Endothelial cell (in vitro differentiated cells): ENCODE measurements at places on chromosomes 1 and 21. TPM values are rescaled to one million over a fixed set of nuclear protein-coding genes. Genes with fewer than 3 reads are reported as not detected.
A peak's percentile ranks its signal among the peaks of the same experiment; 100 is the strongest.

- DNase-seq, result no peak
- no peaks in the 10 kb centered on the region for H3K36me3 ChIP-seq
- no peaks in the 10 kb centered on the region for H3K27me3 ChIP-seq
- no peak overlapping the region for H3K27ac ChIP-seq
- H3K4me1 ChIP-seq, result no peaks in the 10 kb centered on the region
- H3K4me3 ChIP-seq, result no peak overlapping the region
Measured at GRCh38 chr1:173502104-173502503, 25.0 kb downstream of the PRDX6 start.

DNA sequence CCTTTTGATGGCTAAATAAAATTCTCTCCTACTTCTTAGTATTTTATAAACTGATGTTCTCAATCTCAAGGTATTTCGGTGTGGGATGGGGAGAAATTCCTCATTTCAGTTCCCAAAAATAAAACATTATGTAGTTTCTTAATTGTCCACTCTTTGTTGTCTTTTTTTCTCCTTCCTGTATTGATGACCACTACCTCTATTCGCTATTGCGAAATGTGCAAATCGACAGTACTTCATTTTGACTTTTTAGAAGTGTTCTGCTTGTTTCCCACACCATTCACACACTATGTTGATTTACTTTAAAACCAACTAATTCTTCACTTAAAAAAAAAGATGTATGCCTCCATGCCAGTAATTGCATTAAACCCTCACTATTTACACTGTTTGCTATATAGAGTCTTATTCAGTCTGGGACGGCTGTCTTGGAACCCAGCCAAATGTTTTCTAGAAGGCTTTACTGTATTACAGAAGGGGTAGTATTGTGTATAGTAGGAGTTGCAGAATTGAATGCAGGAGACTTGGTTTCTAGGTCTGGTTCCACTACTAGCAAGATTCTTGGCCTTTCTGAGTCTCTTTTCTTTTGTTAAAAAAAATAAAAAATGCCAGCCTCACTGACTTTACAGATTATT lies 5.6 kb downstream of the RNF2 start:
- DNase-seq, result no peak
- H3K4me1 ChIP-seq, result peaks cover 44% of the 10 kb centered on the region
- no peak overlapping the region for H3K4me3 ChIP-seq
- H3K36me3 ChIP-seq, result peaks cover 9% of the 10 kb centered on the region
- H3K27me3 ChIP-seq, result no peaks in the 10 kb centered on the region
- H3K27ac ChIP-seq, result no peak overlapping the region

- H3K4me1 ChIP-seq, result no peaks in the 10 kb centered on the region
- H3K27me3 ChIP-seq, result no peaks in the 10 kb centered on the region
- H3K36me3 ChIP-seq, result no peaks in the 10 kb centered on the region
- no peak overlapping the region for H3K27ac ChIP-seq
- no peak for DNase-seq
Measured at GRCh38 chr1:86195281-86195680, 38.7 kb upstream of the COL24A1 start.

GRCh38 chr1:165542647-165543046 lies 1.2 kb upstream of the LRRC52 start:
- H3K27ac ChIP-seq, result no peak overlapping the region
- no peaks in the 10 kb centered on the region for H3K36me3 ChIP-seq
- no peak overlapping the region for H3K4me3 ChIP-seq
- no peaks in the 10 kb centered on the region for H3K4me1 ChIP-seq
- no peaks in the 10 kb centered on the region for H3K27me3 ChIP-seq

DNA sequence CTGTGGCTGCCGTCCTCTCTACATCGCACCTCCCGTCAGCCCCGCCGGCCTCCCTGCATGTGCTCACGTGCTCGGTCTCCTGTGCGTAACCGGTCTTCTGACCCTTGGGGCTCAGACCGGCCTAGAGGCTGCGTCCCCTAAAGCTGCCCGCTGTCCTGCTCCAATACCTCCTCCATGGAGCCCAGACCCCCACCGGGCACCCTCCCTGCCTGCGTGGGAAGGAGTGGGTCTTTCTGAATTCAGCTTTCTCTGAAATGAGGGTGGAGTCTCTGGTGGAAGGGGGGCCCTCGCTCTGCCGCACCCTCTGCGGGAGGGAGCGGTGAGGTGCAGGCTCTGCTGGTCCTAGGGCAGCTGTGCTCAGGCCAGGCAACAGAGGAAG lies 18.7 kb upstream of the POFUT2 start:
- no peaks in the 10 kb centered on the region for H3K36me3 ChIP-seq
- H3K27me3 ChIP-seq, result peaks cover 6% of the 10 kb centered on the region
- no peak overlapping the region for H3K27ac ChIP-seq
- H3K4me3 ChIP-seq, result no peak overlapping the region
- peaks cover 2% of the 10 kb centered on the region for H3K4me1 ChIP-seq

- peaks cover 23% of the 10 kb centered on the region for H3K4me1 ChIP-seq
- H3K4me3 ChIP-seq, result no peak overlapping the region
- peaks cover 1% of the 10 kb centered on the region for H3K27me3 ChIP-seq
- no peak overlapping the region for H3K27ac ChIP-seq
- no peak for DNase-seq
Measured at GRCh38 chr1:48495166-48495565, 23.2 kb upstream of the SPATA6 start.

DNA sequence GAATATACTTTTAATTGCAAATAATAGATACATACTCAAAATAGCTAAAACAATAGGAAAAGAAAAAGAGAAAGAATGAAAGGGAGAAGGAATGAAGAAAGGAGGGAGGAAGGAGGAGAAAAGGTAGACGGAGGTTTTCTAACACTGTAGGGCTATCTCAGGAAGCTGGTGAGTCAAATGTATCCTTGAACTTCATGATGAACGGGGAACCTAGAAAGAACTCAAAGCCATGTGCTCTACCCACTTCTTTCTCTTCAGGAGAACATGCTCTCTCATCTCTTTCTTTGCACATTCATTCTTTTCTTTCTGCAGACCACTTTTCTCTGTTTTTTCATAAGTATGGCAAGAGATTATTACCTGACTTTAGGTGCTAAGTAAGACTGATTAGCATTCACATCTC lies 37.3 kb upstream of the ZNF644 start:
- no peak for DNase-seq
- H3K36me3 ChIP-seq, result no peaks in the 10 kb centered on the region
- no peaks in the 10 kb centered on the region for H3K4me1 ChIP-seq

GRCh38 chr1:246591047-246591446 lies 24.8 kb downstream of the CNST start:
- no peak overlapping the region for H3K27ac ChIP-seq
- no peaks in the 10 kb centered on the region for H3K4me1 ChIP-seq
- no peak for DNase-seq
- peaks cover 17% of the 10 kb centered on the region for H3K36me3 ChIP-seq
- no peaks in the 10 kb centered on the region for H3K27me3 ChIP-seq
- H3K4me3 ChIP-seq, result no peak overlapping the region

DNA sequence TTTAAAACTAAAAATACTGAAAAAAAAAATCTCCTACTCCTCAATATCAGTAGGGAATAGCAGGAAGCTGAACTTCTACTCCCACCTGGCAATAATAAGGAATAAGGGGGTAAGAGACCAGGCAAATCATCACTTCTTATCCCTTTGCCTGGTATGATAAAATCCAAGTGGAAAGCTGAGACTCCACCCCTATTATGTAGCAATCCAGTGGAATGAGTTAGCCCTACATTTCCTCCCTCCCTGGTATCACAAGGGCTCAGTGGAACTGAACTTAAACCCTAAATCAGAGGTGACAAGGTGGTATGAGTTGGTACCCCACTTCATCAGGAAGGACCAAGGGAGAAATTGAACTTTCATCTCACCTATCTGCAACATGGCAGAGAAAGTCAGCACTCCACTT lies 25.7 kb downstream of the TRIM33 start:
- H3K4me3 ChIP-seq, result no peak overlapping the region
- DNase-seq, result no peak
- H3K27ac ChIP-seq, result peak overlapping the region; percentile 36
- H3K36me3 ChIP-seq, result peaks cover 5% of the 10 kb centered on the region
- H3K4me1 ChIP-seq, result peaks cover 4% of the 10 kb centered on the region

DNA sequence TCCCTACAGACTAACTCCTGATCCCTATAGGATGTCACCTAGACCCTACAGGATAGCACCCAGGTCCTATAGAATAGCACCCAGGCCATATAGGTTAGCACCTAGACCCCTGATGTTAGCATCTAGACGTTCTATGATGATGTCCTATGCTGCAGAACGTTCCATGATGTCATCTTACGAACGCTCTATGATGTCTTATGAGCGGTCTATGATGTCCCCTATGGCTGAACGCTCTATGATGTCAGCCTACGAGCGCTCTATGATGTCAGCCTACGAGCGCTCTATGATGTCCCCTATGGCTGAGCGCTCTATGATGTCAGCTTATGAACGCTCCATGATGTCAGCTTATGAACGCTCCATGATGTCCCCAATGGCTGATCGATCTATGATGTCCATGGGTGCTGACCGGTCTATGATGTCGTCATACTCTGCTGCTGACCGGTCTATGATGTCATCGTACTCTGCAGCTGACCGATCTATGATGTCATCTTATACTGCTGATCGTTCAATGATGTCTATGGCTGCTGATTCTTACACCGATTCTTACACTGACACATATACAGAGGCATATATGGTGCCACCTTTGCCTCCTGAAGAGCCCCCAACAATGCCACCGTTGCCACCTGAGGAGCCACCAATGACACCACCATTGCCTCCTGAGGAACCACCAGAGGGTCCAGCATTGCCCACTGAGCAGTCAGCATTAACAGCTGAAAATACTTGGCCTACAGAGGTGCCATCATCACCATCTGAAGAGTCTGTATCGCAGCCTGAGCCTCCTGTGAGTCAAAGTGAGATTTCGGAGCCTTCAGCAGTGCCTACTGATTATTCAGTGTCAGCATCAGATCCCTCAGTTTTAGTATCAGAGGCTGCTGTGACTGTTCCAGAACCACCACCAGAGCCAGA lies 9.5 kb downstream of the SON start:
- H3K27ac ChIP-seq, result no peak overlapping the region
- peaks cover 50% of the 10 kb centered on the region for H3K36me3 ChIP-seq
- no peaks in the 10 kb centered on the region for H3K4me1 ChIP-seq
- peaks cover 7% of the 10 kb centered on the region for H3K27me3 ChIP-seq
- no peak for DNase-seq

DNA sequence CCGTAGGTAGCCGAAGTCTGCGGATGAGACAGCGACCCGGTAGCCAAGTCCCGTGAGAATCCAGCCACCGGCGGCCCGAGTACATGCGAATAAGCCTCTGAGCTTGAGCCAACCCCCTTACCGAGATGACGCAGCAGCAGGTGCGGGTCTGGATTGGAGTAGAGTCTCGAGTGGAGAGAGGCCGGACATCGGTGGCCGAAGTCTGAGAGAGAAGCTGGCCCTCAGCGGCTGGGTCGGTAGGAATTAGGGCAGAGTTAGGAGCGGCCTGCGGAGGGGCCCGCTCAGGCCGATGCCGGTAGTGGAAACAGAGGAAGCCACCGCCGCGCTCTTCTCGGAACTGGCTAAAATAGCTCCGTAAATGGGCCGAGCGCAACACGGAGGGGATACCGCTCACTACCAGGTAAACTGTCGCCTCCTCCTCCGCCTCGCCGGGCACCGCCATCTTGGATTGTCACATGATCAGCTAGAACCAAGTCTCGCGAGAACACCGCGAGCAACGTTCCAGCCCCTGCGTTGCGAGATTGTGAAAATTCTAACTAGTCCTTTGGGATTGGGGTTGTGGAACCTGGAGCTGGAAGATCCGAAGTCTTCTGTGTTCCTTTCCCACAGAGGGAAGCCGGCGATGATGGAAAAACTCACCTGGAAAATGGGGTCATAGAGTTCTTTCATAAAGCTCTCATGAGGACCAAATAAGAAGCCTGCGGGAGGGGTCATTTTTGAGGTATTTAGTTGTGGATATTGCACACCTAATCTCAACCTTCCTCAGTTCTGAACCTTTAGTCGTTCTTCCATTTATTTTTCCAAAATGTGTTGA lies at the start of gene GPATCH3:
TSS of gene GPATCH3 (minus strand) at position 467 of the 814 bp plus-strand sequence. CDS start at position 442, 25 bp downstream.
- H3K4me3 ChIP-seq, result peak within 1 kb of the TSS; percentile 96
- H3K27me3 ChIP-seq, result peaks cover 5% of the 10 kb centered on the region
- H3K36me3 ChIP-seq, result peaks cover 7% of the 10 kb centered on the region
- peaks cover 20% of the 10 kb centered on the region for H3K4me1 ChIP-seq
- peak; percentile 87 for DNase-seq

DNA sequence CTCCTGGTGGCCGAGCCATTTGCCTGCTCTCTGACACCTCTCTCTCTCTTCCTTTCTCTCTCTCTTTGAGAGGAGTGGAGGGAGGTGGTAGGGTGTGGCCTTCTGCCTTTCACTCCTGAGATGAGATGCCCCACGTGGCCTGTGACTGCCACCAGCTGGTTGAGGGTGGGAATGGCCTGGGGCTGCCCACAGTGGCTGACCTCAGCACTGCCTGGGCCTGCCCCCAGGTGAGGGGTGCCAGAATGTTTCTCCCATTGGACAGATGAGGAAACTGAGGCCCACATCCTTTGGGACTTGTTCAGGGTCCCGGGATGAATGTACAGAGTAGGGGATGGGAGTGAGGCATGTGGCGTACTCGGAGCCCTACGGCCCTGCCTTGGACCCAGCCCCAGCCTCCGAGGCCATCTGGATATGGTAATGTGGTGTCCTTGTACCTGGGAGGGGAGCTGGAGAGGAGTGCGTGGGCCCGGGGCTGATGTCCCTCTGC lies 12.7 kb upstream of the C1orf167 start:
- H3K27ac ChIP-seq, result no peak overlapping the region
- DNase-seq, result peak; percentile 49
- peaks cover 2% of the 10 kb centered on the region for H3K27me3 ChIP-seq
- H3K4me1 ChIP-seq, result peaks cover 7% of the 10 kb centered on the region

- H3K27me3 ChIP-seq, result peaks cover 23% of the 10 kb centered on the region
- DNase-seq, result no peak
- H3K4me3 ChIP-seq, result peak overlapping the region; percentile 62
- peaks cover 65% of the 10 kb centered on the region for H3K36me3 ChIP-seq
- H3K4me1 ChIP-seq, result peaks cover 58% of the 10 kb centered on the region
Measured at GRCh38 chr1:204450461-204451257, 39.0 kb upstream of the PPP1R15B start.

DNA sequence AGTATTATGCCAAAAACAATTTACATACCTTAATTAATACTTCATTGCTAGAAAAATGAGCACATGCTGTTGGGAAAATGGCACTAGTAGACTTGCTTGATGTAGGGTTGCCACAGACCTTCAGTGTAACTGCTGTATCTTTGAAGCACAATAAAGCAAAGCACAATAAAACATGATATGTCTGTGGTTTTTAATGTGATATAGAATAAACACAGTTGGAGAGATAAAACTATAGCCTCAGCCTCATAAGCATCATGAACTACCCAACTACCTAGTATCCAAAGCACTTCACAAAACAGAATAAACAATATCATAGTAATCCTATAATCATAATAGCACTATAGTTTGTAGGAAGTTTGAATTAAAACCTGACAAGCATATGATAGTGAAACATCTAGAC lies 143.5 kb downstream of the SYT14 start:
- no peak overlapping the region for H3K4me3 ChIP-seq
- H3K27ac ChIP-seq, result no peak overlapping the region
- no peak for DNase-seq
- H3K27me3 ChIP-seq, result no peaks in the 10 kb centered on the region
- no peaks in the 10 kb centered on the region for H3K4me1 ChIP-seq

- no peaks in the 10 kb centered on the region for H3K27me3 ChIP-seq
- no peak for DNase-seq
- no peaks in the 10 kb centered on the region for H3K36me3 ChIP-seq
Measured at GRCh38 chr1:183699616-183700160, 46.6 kb upstream of the APOBEC4 start.

The ESRRG gene
- total RNA-seq, result 3.8 TPM

The SPATA17 gene
- total RNA-seq, result 0.36 TPM

The LAMB3 gene
- total RNA-seq, result 0.21 TPM

The TAS1R3 gene
- 1.2 TPM for total RNA-seq

The SLAMF8 gene
- not detected for total RNA-seq

The HYI gene
- total RNA-seq, result 47.8 TPM
